ENCODE measurements at places on chromosomes 4 and X.

DNA sequence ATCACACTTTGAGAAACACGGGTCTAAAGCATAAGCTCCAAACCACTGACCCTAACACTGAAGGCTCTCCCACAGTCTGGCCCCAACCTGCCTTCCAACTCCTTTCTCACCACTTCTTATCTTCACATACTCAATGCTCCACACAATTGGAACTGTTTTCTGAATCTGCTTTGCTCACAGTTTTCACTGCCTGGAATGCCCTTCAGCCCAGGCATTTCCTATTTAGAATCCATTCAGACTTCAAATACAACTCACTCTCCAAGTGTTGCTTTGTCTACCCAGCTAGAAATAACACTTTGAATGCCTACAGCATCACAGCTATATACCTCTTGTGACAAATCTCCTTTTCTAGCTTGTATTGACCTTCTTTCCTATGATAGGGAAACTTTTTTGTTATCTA lies 10.2 kb downstream of the OTUD4 start:
- DNase-seq = no peak

- DNase-seq = no peak
Measured at GRCh38 chr4:107034091-107034995, 1.8 kb downstream of the DKK2 start.

DNA sequence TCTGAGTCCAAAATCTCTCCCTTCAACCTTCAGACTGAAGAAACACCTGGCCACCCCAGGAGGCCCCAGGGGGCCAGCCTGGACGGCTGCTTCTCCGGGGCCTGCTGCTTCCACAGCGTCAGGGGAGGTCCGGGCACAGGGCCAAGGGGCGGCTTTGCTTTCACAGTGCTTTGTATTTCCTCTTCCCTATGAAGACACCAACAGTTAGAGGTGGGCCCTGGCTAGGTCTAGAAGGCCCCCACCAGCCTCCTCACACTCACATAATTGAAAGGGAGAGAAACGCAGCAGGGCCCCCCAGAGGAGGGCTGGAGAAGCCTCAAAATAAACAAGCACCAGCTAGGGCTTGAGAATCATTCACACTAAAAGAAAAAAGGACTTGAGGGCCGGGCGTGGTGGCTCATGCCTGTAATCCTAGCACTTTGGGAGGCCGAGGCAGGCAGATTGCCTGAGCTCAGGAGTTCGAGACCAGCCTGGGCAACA lies 17.8 kb downstream of the SCD5 start:
- DNase-seq = no peak

DNA sequence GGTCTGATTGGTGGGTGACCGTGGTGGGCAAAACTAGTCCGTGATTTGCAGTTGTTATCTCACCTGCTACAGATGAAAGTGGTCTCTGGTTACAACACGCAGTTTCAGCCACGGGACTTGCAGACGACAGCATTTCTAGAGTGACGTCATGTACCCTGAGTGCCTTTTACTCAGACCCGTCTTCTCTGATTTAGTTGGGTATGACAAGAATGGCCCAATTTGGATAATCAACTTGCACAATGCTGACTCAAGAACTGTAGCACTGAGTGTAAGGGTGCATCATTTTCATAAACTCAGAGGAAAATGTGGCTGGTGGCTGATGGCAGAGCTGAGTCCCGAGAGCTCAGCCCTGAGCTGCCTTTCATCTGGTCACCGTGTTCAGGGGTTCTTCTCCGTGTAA lies 281.4 kb upstream of the FRG1 start:
- no peak for DNase-seq

DNA sequence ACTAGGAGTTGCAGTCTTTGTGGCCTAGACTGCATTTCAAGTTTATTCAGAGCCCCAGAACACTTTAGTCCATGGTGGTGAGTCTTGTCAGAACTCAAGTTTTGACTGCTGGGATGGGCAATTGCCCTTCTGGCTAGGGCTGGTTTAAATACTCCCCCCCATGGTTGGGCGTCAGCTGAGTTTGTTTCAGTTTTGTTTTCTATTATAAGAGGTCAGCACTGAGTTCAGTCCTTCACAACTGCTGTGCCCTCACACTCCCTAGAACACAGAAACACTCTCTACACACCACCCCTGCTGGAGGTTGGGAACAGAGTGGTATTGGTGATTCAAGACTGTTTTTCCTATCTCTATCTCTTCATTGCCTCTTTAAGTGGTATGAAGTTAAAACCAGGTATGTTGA lies 217.0 kb downstream of the GUCY2F start:
- no peak for DNase-seq

- no peak for DNase-seq
Measured at GRCh38 chr4:128565565-128566186, 243.8 kb upstream of the JADE1 start.

Measured in stimulated activated CD8-positive, alpha-beta memory T cell treated with anti-CD3 and anti-CD28 coated beads, Interleukin-7, amount 100 ng/mL, for 1 hour (primary cell).